ENCODE measurements at places on chromosomes 6 and 20.

- no peak overlapping the region for H3K27ac ChIP-seq
- H3K36me3 ChIP-seq: no peaks in the 10 kb centered on the region
- no peaks in the 10 kb centered on the region for H3K4me1 ChIP-seq
- H3K4me3 ChIP-seq: no peak overlapping the region
Measured at GRCh38 chr6:106255306-106255705, 70.3 kb downstream of the ATG5 start.

- no peak overlapping the region for H3K4me3 ChIP-seq
- H3K27ac ChIP-seq: no peak overlapping the region
- no peaks in the 10 kb centered on the region for H3K4me1 ChIP-seq
Measured at GRCh38 chr6:97215157-97215769, 67.8 kb downstream of the MMS22L start.

GRCh38 chr6:18609715-18610114 is 222.6 kb downstream of the RNF144B start:
- H3K36me3 ChIP-seq: no peaks in the 10 kb centered on the region
- H3K4me1 ChIP-seq: no peaks in the 10 kb centered on the region
- H3K27me3 ChIP-seq: no peaks in the 10 kb centered on the region

DNA sequence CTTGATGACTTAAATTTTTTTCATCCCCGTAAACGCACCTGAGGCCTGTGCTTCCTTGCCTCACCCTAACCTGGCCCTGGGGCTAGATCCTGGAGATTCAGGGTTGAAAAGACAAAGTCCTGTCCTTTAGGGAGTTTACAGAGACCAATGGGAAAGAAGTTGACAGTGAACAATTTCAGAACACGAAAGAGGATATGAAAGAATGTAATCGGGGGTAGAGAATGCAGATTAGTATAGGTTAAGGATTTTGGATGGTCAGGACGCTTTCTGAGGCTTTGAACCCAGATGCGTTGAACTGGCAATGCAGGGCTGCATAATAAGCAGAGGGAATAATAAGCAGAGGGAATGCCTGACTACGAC is 1.7 kb upstream of the FBXO5 start:
- H3K27ac ChIP-seq: peak overlapping the region; percentile 89
- no peaks in the 10 kb centered on the region for H3K36me3 ChIP-seq
- peak overlapping the region; percentile 75 for H3K4me3 ChIP-seq
- peaks cover 28% of the 10 kb centered on the region for H3K4me1 ChIP-seq

GRCh38 chr20:43325926-43326325 is 131.8 kb upstream of the SRSF6 start:
- H3K4me1 ChIP-seq: no peaks in the 10 kb centered on the region
- no peaks in the 10 kb centered on the region for H3K36me3 ChIP-seq
- no peak for DNase-seq
- H3K27ac ChIP-seq: no peak overlapping the region

GRCh38 chr6:978937-979685 is 286.2 kb upstream of the EXOC2 start:
- no peaks in the 10 kb centered on the region for H3K4me1 ChIP-seq
- H3K36me3 ChIP-seq: no peaks in the 10 kb centered on the region
- H3K27me3 ChIP-seq: no peaks in the 10 kb centered on the region
- DNase-seq: no peak
- H3K27ac ChIP-seq: no peak overlapping the region

Data from CD8-positive, alpha-beta memory T cell (primary cell).